HS-27A (cell line): ENCODE measurements at places on chromosomes 3 and 15.

DNA sequence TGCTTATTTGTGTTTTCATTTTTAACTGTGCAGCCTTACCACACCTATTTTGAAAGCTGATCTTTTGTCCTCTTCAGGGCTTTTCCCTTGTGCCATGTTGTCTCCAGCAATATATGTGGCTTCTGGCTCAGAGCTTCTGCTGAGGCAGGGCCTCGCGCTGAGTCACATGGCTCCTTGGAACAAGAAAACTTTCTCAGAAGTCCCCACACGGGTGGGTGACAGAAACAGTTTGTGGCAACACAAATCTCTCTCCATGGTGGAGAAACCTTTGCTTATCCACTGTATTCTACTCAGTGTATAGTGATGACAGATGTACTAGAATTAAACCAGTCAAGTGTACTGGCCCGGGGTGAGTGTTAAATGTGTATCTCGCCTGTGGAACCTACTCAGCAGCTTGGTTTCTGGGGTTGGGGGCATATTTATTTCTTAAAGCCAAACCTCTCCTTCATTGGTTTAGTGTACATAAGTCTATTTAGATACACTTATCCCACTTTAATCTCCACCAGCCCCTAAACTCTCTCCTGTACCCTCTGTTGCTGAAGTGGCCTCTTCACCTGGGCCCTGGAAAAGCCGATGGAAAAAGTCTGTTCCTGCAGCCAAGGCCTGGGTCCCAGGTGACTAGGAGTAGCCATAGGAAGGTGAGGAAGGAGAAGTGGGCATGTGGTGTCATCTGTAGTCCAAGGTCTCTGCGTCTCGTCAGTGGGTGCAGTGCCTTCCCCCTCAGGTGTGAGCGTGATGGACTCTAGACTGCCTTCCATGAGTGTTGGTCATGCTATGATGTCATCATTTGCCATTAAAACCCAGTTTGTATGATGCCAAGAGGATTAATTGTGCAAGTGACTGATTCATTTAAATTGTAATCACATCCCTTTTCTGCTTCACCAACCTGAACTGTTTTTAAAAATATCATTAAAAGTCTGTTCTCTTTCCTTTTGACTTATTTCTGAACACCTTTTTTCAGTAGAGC is 3.2 kb upstream of the FBXL22 start:
- no peak for DNase-seq

- no peak for DNase-seq
Measured at GRCh38 chr15:60531801-60532200, 52.9 kb upstream of the ICE2 start.

DNA sequence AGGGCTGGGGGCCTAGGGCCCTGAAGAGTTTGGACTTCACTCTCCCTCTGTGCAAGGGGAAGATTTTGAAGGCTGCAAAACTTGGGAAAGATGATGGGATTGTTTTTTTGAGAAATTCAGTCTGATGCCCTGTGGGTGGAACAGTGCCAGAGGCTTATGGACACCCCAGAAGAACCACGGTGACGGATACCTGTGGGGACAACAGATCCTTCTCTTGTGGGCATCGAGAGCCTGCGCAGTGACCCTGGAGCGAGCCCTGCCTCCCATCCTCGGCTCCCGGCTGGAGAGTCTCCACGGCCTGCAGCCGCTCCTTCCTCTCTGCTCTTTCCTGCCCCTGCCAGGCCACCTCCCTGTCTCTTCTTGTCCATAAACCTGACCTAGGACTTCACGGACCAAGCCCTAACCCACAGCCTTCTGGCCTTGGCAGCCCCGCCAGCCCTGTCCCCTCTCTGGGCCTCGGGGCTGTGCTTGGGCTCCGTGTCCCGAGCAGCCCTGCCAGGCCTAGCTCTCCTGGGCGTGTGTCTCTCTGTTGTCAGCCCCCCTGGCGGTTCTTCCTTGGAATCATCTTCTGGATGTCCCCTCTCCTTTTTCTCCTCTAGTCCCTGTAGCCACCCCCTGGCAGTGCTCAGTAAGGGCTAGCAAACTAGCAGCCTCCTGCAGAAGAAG is 98.4 kb downstream of the VGLL4 start:
- DNase-seq = no peak

DNA sequence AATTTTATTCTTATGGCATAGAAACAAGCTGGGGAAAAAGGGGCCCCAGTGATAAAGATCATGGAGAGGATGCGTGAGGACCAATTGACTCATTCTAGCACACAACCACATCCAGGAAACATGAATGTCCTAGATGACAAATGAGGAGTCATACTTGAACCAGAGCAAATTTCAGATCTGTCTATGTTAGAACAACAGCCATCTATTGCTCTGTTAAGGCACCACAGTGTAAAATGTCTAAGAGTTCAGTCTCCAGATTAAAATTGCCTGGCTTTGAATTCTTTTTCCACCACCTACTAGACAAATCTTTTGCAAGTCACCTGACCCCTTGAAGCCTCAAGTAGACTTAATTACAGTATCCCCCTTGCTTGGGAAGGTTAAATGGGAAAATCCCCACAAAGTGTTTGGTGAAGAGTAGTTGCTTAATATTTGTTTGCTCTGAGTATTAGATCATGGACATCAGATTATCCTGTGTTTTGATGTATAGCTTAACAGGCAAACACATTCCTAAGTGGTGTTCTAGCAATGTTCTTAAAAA is 258.7 kb upstream of the TGFBR2 start:
- DNase-seq = peak; percentile 85

DNA sequence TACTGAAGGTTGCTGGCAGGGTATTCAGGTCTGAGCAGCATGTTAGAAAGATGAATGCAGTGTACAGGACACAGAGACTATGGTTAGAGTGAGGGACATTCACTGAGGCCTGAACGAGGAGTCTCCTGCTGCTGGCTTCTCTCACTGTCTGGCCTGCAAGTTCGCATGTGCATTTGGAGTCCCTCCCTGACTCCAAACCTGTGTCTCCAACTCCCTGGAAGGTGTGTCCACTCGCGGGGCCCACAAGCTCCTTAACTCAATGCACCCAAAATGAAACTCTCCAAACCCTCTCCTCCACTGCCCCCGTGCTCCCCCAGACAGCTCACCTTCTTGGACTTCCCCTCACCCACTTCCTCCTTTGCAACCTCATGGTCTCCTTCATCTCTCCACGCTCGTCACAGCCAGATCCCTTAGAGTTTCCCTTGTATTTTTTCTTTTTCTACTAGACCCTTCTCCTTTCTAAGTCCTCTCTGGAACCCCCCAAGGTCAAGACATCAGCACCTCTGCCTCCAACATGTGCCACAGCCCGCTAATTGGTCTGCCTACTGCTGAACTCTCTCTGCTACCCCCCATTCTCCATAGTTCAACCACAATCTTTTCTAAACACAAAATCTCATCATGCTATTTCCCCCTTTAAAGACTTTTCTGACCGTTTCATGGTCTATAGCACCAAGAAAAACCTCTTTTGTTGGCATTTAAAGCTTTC is 58.3 kb downstream of the HES1 start:
- DNase-seq = no peak

- no peak for DNase-seq
Measured at GRCh38 chr3:195738274-195739044, 17.7 kb downstream of the MUC20 start.

GRCh38 chr3:43394041-43394554 is 107.8 kb downstream of the SNRK start:
- DNase-seq = no peak

DNA sequence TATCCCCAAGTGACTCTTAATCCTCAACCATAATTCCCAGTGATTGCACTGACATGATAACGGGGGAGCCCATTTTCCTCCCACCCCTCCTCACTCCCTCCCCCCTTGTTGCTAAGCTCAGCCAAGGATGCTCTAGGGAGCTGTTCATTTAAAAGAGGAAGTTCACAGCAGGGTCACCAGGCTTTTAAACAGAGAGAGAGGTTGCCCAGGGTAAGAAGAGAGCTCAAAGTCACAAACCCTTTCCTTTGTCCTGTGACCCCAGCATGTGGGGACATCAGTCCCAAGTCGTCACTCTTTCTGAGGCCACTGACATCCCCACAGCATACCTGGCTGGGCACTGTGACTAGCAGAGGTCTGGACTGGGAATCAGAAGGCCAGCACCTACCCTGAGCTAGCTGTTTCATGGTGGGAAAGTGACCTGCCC is 144.1 kb downstream of the RORA start:
- no peak for DNase-seq

GRCh38 chr3:191901741-191902140 is 440.8 kb downstream of the PYDC2 start:
- DNase-seq = no peak

DNA sequence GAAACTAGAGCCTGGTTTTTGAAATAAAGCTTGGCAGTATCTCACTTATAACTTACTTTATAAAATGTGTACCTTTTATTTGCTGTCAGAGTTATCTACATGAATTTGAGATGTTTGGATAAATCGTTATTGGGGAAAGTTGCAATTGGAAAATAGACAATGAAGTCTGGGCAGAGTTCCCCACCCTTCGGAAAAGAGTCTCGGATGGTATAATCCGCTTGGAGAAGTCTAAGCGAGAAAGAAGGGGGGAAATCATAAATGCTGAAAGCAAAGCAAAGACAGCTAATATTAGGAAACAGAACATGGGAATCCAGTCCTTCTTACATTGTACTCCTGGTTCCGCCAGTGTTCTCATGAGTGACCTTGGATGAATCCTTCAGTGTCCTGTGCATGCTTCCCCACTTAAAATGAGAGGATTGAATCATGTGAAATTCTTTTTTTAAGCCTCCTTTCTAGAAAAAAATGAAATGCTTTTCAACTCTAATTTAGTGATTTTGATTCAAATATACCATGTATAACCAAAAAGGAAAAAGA is 162.4 kb downstream of the ATG7 start:
- no peak for DNase-seq

GRCh38 chr15:39586387-39587095 is 5.7 kb downstream of the THBS1 start:
- no peak for DNase-seq

DNA sequence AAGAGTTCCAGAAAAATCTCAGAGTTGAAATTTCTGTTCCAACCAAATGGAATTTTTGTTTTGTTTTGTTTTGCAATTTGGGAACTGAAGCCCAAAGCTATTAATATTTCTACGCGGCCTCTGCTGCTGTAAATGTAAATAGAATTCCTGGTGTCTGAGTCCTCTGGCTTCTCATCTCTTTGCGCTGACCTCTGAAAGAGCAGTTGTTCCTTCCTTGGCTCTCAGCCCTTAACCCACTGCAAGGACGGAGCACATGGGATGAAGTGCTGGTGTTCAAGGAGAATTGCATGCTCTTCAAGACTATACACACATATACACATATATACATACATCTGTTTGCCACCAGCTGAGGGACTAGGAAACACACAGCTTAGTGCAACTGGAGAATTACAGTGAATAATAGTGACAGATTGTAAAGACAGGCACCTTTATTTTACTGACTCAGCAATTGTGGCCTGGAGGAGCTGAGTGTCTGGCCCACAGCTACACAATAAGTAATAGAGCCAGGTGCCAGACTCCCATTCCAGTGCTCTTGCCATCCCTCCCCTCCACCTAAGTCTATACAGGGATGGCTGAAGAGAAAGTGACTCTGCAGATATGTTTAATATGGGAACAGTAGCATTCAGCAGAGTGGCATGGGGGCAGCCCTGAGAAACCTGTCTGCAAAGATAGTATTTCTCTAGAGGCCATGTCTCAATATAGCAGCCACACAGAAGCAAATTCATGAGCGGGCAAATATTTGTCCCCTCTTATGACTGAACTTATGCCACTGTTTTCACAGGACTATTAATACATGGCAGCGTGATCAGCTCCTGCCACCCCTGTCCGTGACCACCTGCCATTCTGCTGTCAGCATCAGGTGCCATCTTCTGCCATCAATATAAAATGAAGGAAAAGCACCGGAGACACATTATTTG is 42.3 kb downstream of the NEK10 start:
- DNase-seq = peak; percentile 81

GRCh38 chr3:353191-353739 is 156.7 kb downstream of the CHL1 start:
- no peak for DNase-seq

DNA sequence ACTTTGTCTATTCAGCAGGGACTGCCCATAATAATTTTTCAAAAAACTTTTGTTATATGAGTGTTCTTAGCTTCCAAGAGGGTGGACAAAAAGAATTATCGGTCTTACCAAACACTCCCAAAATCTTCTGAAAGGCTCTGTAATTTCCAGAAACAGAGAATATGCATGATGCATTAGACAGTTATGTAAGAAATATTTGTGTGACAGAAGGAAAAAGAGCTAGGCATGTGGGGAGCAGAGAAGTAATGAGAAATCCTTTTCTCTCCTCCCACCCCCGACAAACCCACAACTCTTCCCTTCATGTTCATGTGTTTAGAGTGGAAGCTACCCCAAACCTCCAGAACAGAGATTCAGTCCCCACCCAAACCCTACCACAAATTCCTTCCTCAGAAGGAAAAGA is 86.8 kb downstream of the MYO5A start:
- DNase-seq = no peak

DNA sequence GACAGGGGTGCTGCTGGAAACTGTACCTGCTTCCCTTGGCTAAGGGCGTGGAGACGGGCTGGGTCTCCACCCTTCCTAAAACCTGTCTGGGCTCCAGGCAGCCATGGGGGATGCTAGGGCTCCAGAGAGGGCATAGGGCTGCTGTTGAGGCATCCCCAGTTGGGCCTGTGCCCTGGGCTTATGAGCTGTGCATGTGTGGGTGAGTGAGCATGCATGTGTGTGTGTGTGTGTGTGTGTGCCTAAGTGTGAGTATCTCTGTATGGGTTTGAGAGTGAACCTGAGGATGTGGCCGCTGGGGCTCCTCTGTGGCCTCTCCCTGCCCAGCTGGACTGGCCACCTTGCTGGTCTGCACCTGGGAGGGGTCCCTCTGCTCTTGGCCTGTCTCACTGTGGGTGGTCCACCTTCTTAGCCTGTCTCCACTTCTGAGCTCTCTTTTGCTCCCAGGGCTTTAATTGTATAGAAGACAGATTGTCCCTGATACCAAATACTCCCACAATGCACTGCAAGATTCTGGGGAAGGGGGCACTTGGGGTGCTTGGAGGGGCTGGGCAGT is 11.9 kb upstream of the TMEM115 start:
- DNase-seq = no peak

DNA sequence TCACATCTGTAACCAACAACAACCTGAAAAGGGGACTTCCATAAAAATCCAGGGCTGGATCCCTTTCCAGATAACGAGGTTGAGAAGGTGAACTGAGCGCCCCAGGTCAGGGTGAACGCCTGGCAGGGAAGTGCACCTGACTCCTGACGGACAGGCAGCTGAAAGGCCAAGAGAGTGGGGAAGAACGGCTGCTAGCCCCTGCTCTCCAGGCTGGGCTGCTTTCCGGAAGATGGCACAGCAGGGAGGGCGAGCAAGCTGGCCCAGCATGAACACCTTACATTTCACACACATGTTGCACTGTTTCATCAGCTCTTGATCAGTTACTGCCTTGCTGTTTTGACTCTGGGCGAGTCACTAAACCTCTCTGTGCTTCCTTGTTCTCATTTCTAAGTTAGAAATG is 127.2 kb upstream of the IQSEC1 start:
- DNase-seq = no peak

- DNase-seq = no peak
Measured at GRCh38 chr15:44435893-44436667, 8.7 kb downstream of the CTDSPL2 start.

DNA sequence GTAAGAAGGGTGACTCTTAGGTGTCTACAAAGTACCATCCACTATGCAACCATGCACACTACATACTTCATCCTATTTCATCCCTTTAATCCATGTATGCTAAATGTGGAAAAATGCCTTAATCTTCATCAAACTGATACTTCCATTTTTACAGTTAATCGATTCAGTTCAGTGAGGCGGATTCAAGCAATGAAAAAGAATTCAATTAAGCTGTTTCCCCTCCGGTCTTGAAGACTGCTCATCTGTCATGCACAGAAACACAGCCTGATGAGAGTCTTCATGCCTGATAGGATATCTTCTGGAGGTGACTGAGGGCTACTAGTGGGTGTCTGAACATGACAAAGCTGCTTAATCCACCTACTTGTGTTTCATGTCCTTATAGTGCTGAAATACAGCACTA is 270.6 kb upstream of the ALCAM start:
- no peak for DNase-seq
